ENCODE measurements at places on chromosomes 16 and 17.

DNA sequence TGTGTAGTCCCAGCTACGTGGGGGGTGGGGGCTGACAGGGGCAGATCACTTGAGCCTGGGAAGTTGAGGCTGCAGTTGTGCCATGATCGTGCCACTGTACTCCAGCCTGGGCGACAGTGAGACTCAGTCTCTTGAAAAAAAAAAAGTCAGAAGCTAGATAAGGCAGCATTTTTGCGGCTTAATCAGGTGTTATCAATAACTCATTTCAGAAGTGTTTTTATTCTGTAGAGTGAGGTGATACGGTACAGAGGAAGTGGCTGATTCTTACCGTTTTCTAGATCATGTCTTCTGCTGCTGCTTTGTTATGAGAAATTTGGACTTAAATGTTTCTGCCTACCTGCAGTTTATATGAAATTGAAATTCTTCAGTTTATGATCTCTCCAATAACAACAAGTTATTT is 18.6 kb downstream of the ZC3H18 start:
- peak; percentile 29 for DNase-seq

- DNase-seq, result no peak
Measured at GRCh38 chr17:75664099-75664549, 2.8 kb downstream of the RECQL5 start.

- no peak for DNase-seq
Measured at GRCh38 chr16:1713933-1714332, 7.9 kb downstream of the MAPK8IP3 start.

GRCh38 chr16:69894676-69895075 is 56.5 kb upstream of the CLEC18A start:
- no peak for DNase-seq

GRCh38 chr17:27257031-27257357 is 36.9 kb upstream of the WSB1 start:
- no peak for DNase-seq

- DNase-seq, result no peak
Measured at GRCh38 chr16:69199382-69199781, 12.4 kb downstream of the SNTB2 start.

Measured in CD4-positive, alpha-beta T cell (primary cell).